Urinary bladder (tissue), 4 donors: ENCODE measurements at places on chromosomes 4 and X. TPM values are rescaled to one million over a fixed set of nuclear protein-coding genes. Genes with fewer than 3 reads are reported as not detected.

ARHGAP36 gene
- 0.11 TPM for polyA plus RNA-seq

OTUD6A gene
- not detected for polyA plus RNA-seq

CT47B1 gene
- polyA plus RNA-seq = not detected

ESX1 gene
- polyA plus RNA-seq = not detected

DIPK2B gene
- 12.8 TPM for polyA plus RNA-seq

VSIG4 gene
- polyA plus RNA-seq = 110 TPM

GRCh38 chr4:78033861-78034260 lies 23.3 kb upstream of the FRAS1 start:
- no peak for DNase-seq

DNA sequence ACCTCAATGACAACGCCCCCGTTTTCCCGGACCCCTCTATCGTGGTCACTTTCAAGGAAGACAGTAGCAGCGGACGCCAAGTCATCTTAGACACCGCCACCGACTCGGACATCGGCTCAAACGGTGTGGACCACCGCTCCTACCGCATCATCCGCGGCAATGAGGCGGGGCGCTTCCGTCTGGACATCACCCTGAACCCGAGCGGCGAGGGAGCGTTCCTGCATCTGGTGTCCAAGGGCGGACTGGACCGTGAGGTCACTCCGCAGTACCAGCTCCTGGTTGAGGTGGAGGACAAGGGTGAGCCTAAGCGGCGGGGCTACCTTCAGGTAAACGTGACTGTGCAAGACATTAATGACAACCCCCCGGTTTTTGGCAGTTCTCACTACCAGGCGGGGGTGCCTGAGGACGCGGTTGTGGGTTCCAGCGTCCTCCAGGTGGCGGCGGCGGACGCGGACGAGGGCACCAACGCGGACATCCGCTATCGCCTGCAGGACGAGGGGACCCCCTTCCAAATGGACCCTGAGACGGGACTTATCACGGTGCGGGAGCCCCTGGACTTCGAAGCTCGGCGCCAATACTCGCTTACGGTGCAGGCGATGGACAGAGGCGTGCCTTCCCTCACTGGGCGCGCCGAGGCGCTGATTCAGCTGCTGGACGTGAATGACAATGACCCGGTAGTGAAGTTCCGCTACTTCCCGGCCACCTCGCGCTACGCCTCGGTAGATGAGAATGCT lies 2.2 kb downstream of the FAT4 start:
- DNase-seq = no peak

- no peak for DNase-seq
These were observed 349.4 kb downstream of the ARHGAP24 start for GRCh38 chr4:85824166-85824945.

GRCh38 chrX:125203737-125204578 lies 115.7 kb upstream of the TEX13C start:
- DNase-seq = no peak

GRCh38 chr4:79404666-79405065 lies 3.4 kb downstream of the GK2 start:
- no peak for DNase-seq

DNA sequence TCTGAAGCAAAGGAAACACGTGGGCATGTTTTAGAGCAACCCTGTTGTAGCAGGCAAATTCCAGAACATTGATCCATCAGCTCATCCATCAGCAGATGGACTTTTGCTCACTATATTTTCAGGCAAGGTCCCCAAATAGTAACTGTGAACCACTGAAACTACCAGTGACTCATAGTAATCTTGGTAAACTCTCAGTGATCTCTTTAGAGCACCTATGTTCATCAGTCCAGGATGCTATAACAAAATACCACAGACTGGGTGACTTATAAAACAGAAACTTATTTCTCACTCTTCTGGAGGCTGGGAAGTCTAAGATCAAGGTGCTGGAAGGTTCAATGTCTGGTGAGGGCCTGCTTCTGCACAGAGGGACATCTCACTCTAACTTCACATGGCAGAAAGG lies 28.9 kb upstream of the BTC start:
- no peak for DNase-seq

DNA sequence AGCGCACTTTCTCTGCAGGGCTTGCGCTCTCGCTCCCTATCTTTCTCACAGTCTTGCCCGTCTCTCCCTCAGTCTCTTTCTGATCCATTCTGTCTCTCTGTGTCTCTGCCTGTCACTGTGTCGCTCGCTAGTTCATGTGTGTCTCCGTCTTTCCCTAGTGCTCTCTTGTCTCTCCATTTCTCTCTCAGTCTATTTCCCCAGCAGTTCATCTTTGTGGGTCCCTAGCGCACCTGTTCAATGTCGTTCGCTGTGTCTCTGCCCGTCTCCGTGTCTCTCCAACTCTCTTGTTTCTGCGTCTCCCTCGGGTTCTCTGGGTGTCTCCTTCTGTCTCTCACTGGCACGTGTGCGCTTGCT lies 1.5 kb downstream of the GPR101 start:
- no peak for DNase-seq

GRCh38 chrX:11647138-11647537 lies 18.6 kb downstream of the ARHGAP6 start:
- DNase-seq = no peak
